Activated CD8-positive, alpha-beta T cell treated with anti-CD3 and anti-CD28 coated beads for 36 hours (primary cell): ENCODE measurements at places on chromosomes 5 and 9. TPM values are rescaled to one million over a fixed set of nuclear protein-coding genes. Genes with fewer than 3 reads are reported as not detected.

Gene EXOSC3
- total RNA-seq, result 126 TPM

Gene TNPO1
- 97.8 TPM for total RNA-seq

Gene HBEGF
- total RNA-seq, result 6.4 TPM

GRCh38 chr5:176979669-176980068 lies 26.9 kb downstream of the UIMC1 start:
- DNase-seq, result no peak
- peak overlapping the region; percentile 6 for H3K27ac ChIP-seq
- peaks cover 25% of the 10 kb centered on the region for H3K36me3 ChIP-seq
- no peak overlapping the region for H3K4me3 ChIP-seq

GRCh38 chr5:79002374-79002773 lies 17.3 kb upstream of the ARSB start:
- no peak overlapping the region for H3K27ac ChIP-seq
- no peaks in the 10 kb centered on the region for H3K4me1 ChIP-seq
- H3K27me3 ChIP-seq, result peaks cover 16% of the 10 kb centered on the region
- no peak for DNase-seq
- no peaks in the 10 kb centered on the region for H3K36me3 ChIP-seq
- no peak overlapping the region for H3K4me3 ChIP-seq

DNA sequence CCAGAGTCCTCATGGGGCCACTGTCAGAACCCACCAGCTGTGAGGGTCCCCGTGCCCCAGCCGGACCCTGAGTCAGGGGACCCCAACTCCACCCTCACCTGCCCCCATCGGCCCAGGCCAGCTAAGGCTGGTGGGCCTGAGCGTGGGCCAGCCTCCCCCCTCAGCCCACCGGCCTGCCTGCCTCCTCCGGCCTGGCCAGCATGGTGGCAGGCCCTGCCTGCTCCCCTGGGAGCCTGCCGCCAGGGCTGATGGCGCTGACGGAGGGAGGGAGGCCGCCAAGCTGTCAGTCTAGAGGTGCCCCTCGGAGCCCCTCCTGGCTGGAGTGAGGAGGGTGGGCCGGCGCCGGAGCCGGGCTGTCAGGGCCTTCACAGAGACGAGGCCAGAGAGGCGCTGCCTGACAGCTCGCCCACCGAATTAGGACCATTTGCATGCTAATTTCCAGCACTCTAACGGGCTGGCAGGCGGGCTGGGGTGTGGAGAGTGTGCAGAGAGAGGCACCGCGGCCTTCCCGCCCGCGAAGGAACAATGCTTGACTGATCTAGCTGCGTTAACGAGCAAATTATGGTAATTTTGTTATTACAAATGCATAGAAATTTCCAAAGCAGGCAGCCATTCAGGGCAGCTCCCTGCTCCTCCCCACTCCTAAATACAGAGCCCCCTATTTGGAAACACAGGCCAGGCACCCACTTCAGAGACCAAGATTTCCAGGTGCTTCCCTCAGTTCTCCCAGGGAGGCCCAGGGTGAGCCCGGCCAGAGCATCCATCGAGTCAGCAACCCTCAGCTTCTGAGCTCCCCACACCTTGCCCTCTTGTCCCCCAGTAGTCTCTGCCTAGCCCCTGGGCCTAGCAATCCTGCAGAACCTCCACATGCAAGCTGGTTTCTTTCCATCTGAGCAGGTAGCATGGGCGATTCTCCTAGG lies 169.3 kb downstream of the PAX5 start:
- DNase-seq, result no peak
- H3K27me3 ChIP-seq, result peaks cover 1% of the 10 kb centered on the region
- H3K27ac ChIP-seq, result no peak overlapping the region
- no peak overlapping the region for H3K4me3 ChIP-seq

DNA sequence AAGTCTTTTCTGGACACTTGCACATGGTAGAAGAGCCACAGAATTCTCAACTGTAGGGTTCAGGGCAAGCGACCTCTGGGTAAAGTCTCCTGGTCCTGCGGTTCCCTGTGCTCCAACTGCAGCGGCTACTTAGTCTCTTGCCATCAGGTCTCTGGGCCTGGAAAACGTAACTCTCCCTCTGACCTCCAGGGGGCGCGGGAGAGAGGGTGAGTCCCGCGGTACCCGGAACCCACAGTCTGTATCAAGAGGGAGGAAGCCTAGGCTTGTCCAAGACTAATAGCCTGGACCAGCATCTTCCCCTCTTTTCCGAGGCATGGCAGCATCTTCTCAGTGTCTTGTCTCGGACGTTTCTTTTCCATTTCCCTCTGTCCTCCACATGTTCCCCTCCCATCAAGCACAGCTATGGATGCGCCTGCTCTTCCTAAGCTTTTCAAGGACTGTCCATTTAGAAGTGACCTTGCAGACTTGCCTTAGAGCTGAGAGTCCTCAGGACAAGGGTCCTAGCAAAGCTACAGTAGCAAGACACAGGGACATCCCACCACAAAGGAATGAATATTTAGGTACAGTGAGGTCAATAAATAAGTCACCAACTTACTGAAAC lies 59.3 kb downstream of the FSTL4 start:
- no peak overlapping the region for H3K4me3 ChIP-seq
- DNase-seq, result peak; percentile 71
- H3K36me3 ChIP-seq, result no peaks in the 10 kb centered on the region
- no peaks in the 10 kb centered on the region for H3K4me1 ChIP-seq
- no peak overlapping the region for H3K27ac ChIP-seq
- peaks cover 24% of the 10 kb centered on the region for H3K27me3 ChIP-seq

DNA sequence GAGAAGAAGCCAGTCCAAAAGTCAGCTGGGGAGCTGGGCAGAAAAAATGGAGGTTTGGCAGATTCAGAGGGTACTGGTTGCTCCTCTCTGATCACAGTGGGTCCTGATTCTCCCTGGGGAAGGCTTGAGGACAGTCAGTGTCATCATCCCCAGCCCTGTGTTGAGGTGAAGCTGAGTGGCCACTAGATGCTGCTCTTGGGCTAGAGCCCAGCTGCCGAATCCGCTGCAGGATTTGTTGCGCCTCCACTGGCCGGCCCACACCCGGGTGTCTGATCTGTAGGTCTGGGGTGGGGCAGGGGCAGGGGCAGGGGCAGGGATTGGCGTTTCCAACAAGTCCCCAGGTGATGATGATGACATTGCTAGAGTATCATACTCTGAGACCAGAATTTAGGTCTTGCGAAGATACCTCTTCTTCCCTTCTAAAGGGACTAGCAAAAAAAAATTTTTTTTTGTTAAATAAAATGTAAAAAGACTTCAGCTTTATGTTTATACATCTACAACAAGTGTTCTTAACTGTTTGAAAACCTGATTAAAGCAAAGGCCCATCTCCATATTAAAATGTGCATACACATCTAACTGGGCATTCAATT lies 106.8 kb downstream of the PDE6A start:
- no peak overlapping the region for H3K4me3 ChIP-seq
- peak; percentile 32 for DNase-seq
- H3K27ac ChIP-seq, result no peak overlapping the region
- H3K4me1 ChIP-seq, result no peaks in the 10 kb centered on the region
- H3K36me3 ChIP-seq, result peaks cover 14% of the 10 kb centered on the region

DNA sequence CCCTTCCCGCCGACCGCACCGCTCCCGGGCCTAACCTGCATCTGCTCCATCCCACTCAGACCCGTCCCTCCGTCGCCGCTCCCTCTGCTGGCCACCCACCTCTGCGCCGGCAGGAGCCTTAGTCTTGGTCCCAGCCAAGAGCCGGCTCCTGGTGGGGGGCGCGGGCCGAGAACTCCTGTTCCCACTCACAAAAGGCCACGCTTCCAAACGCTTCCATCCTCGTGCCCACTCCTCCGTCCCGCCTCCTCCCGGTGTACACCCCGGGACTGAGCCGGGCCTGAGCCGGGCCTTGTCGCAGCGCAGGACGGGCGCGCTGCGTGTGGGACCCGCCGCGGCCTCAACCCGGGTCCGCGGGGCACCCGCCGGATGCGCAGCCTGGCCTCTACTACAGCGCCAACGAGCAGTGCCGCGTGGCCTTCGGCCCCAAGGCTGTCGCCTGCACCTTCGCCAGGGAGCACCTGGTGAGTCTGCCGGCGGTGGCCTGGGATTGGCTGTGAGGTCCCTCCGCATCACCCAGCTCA lies 7.5 kb downstream of the ADAMTS13 start:
- H3K4me1 ChIP-seq, result peaks cover 3% of the 10 kb centered on the region
- H3K27me3 ChIP-seq, result peaks cover 23% of the 10 kb centered on the region
- no peaks in the 10 kb centered on the region for H3K36me3 ChIP-seq
- DNase-seq, result peak; percentile 20

- no peak overlapping the region for H3K4me3 ChIP-seq
- H3K27me3 ChIP-seq, result no peaks in the 10 kb centered on the region
Measured at GRCh38 chr5:139021346-139021745, 146.2 kb upstream of the LRRTM2 start.

- H3K36me3 ChIP-seq, result peaks cover 35% of the 10 kb centered on the region
- DNase-seq, result no peak
- peak overlapping the region; percentile 92 for H3K27ac ChIP-seq
- H3K4me3 ChIP-seq, result peak overlapping the region; percentile 89
- no peaks in the 10 kb centered on the region for H3K27me3 ChIP-seq
Measured at GRCh38 chr5:134005417-134006061, 764 bp upstream of the VDAC1 start.

- H3K27ac ChIP-seq, result no peak overlapping the region
- no peaks in the 10 kb centered on the region for H3K36me3 ChIP-seq
- no peak overlapping the region for H3K4me3 ChIP-seq
- H3K27me3 ChIP-seq, result no peaks in the 10 kb centered on the region
Measured at GRCh38 chr9:23686257-23686656, 139.8 kb downstream of the ELAVL2 start.

DNA sequence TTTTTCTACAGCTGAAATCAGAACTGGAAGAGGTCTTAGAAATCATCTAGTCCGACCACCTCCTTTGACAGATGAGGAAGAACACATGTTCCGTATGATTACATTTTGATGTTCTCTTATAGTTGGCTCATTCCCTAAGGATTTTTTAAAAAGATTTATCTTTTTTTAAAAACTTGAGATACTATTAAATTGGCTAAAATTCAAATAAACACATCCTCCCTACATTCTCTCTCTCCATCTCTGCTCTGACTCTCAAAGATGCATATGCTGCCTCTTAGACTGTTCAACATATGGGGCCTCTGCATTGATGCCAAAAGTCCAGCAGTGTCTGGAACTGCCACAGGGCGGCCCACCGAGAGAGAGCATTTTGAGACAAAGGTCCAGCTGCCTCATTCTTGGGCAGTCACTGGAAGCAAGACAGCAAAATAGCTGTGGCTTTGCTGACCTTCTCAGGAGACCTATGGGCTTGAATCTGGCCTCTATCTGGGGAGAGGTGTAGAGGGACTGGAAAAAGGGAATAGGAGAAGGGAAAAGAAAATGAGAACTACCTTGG lies 12.8 kb upstream of the TSSK1B start:
- H3K27ac ChIP-seq, result no peak overlapping the region
- no peaks in the 10 kb centered on the region for H3K36me3 ChIP-seq
- H3K27me3 ChIP-seq, result peaks cover 21% of the 10 kb centered on the region
- no peak overlapping the region for H3K4me3 ChIP-seq
- peaks cover 4% of the 10 kb centered on the region for H3K4me1 ChIP-seq

DNA sequence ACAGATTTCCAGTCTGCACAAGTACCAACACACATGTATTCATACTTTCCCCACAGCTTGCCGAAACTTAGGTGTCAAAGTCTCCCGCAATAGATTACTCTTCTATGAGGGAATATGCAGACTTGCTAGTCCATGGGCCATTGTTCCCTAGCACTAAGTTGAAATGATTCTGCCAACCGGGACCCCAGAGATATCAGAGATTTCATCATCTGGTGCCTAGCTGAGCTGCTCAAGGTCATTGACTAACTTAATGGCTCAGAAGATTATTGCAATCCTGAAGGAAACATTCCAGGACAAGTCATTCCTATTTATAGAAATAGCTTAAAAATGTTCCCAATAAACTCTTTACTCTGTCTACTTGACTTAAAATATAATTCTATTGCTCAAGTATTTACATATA lies 202.6 kb downstream of the PIK3R1 start:
- H3K27me3 ChIP-seq, result no peaks in the 10 kb centered on the region
- DNase-seq, result no peak
- H3K27ac ChIP-seq, result no peak overlapping the region
- H3K4me3 ChIP-seq, result no peak overlapping the region
- H3K36me3 ChIP-seq, result no peaks in the 10 kb centered on the region

DNA sequence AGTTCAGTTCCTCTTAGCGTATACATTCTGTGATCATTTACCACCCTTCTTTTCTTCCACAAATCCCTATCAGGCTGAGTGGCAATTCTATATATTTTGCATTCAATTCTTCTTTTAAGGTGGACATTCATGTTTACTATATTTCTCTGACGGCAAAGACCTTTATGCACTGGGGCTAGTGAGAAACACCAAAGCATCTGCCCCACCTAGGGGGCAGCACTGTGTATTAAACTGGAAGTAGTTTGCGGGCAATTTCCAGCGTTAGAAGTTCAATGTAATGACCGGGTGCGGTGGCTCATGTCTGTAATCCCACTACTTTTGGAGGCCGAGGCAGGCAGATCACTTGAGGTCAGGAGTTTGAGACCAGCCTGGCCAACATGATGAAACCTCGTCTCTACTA lies 27.9 kb upstream of the FBXL7 start:
- no peak for DNase-seq
- no peak overlapping the region for H3K27ac ChIP-seq
- no peak overlapping the region for H3K4me3 ChIP-seq
- no peaks in the 10 kb centered on the region for H3K27me3 ChIP-seq
- H3K36me3 ChIP-seq, result no peaks in the 10 kb centered on the region

GRCh38 chr9:79616971-79617370 lies 45.2 kb downstream of the TLE4 start:
- no peak overlapping the region for H3K27ac ChIP-seq
- no peaks in the 10 kb centered on the region for H3K27me3 ChIP-seq
- H3K4me1 ChIP-seq, result peaks cover 68% of the 10 kb centered on the region
- no peak for DNase-seq
- no peak overlapping the region for H3K4me3 ChIP-seq

DNA sequence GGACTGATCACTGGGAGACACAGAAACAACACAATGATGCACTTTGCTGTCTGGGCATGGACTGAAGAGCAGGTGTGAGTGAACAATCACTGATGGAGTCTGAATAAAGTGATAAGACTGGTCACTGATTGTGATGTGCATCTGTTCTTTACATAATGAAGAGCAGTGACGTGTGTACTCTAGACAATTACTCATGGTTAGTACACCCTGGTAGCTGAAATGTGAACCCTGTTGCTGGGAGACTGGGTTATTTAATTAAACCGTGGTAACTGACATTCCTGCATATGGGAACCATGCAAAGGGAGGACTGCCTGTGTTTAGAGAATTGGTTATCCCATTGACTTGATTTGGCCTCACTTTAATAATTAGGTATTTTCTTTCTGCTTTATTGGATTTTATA lies 202.9 kb downstream of the NR2F1-AS1 start:
- no peaks in the 10 kb centered on the region for H3K4me1 ChIP-seq
- H3K4me3 ChIP-seq, result no peak overlapping the region
- H3K36me3 ChIP-seq, result no peaks in the 10 kb centered on the region
- no peak overlapping the region for H3K27ac ChIP-seq
- DNase-seq, result no peak

DNA sequence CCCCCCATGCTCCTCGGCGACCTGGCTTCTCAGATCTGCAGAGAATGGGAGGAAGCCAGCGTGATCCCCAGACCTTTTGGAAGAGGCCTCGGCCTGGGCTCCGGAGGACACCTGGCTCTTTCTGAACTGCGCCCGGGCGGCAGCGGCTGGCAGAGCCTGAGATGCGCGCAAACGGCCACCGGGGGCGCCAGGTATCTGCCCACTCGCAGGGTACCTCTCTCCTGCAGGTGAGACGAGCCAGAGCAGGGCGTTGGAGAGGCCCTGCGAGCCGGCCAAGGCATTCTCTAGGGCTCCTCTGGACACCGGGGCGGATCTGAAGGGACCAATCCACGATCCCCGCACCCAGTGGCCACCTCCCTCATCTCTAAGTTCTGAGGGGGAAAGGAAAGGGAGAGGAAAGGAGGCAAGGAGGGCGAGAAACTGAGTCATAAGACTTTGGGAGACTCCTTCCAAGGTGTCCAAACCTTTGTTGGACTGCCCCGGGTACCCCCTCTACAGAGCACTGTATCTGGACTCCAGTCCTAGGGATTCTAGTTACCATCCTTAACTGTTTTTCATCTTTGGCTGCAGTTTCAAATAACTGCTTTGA lies 55.0 kb upstream of the SLC46A2 start:
- no peak overlapping the region for H3K4me3 ChIP-seq
- peak; percentile 11 for DNase-seq
- peaks cover 15% of the 10 kb centered on the region for H3K27me3 ChIP-seq
- H3K4me1 ChIP-seq, result no peaks in the 10 kb centered on the region
